ENCODE measurements at places on chromosomes 7 and 10. TPM values are rescaled to one million over a fixed set of nuclear protein-coding genes. Genes with fewer than 3 reads are reported as not detected.

DNA sequence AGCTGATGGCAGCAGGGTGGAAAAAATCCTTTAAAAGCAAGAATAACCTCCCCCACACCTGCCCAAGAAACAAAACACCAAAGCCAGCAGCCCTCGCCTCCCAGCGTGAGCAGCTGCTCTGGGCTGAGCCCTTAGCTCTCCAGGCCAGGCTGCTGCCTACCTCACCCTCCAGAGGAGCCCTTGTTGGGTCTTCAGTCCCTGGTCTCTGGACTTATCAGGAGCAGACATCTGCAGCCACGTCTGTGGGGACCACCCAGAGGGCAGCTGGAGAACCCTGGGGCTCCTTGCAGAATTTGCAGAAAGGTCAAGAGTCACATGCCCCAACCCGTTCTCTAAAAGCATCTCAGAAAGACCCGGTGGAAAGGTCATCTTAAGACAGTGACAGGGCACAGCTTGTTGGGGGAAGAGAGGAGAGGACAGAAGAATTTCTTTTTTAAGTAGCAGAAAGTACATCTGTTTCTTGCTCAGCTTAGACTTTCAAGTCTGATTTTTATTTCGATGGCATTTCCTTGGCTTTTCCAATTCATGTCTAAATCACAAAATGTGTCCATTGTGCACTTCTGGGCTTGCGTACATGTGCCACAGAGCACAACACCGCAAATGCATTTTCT lies 425.7 kb upstream of the NFE2L3 start:
- H3K36me3 ChIP-seq = no peaks in the 10 kb centered on the region
- H3K4me1 ChIP-seq = no peaks in the 10 kb centered on the region
- H3K27ac ChIP-seq = no peak overlapping the region
- H3K4me3 ChIP-seq = no peak overlapping the region
- peaks cover 63% of the 10 kb centered on the region for H3K27me3 ChIP-seq

The ICA1 gene
- 26.3 TPM for total RNA-seq

- peaks cover 20% of the 10 kb centered on the region for H3K4me1 ChIP-seq
- no peak for DNase-seq
- H3K4me3 ChIP-seq = no peak overlapping the region
- H3K27me3 ChIP-seq = no peaks in the 10 kb centered on the region
- no peaks in the 10 kb centered on the region for H3K36me3 ChIP-seq
Measured at GRCh38 chr7:124697746-124698145, 67.8 kb downstream of the GPR37 start.

The FERD3L gene
- not detected for total RNA-seq

GRCh38 chr10:130074639-130075038 lies 36.0 kb downstream of the C10orf143 start:
- no peak overlapping the region for H3K27ac ChIP-seq
- H3K27me3 ChIP-seq = no peaks in the 10 kb centered on the region
- H3K36me3 ChIP-seq = no peaks in the 10 kb centered on the region
- no peaks in the 10 kb centered on the region for H3K4me1 ChIP-seq

GRCh38 chr10:20466731-20467130 lies 430.4 kb downstream of the NEBL start:
- peak overlapping the region; percentile 67 for H3K27ac ChIP-seq
- H3K4me1 ChIP-seq = no peaks in the 10 kb centered on the region
- H3K27me3 ChIP-seq = no peaks in the 10 kb centered on the region
- peak; percentile 71 for DNase-seq

GRCh38 chr7:53740971-53741370 lies 705.5 kb downstream of the POM121L12 start:
- DNase-seq = no peak
- H3K36me3 ChIP-seq = no peaks in the 10 kb centered on the region
- no peaks in the 10 kb centered on the region for H3K4me1 ChIP-seq
- no peak overlapping the region for H3K4me3 ChIP-seq

- no peak overlapping the region for H3K4me3 ChIP-seq
- H3K27me3 ChIP-seq = no peaks in the 10 kb centered on the region
- peaks cover 7% of the 10 kb centered on the region for H3K4me1 ChIP-seq
- DNase-seq = peak; percentile 22
- peaks cover 10% of the 10 kb centered on the region for H3K36me3 ChIP-seq
- no peak overlapping the region for H3K27ac ChIP-seq
Measured at GRCh38 chr10:79274279-79275104, 72.8 kb upstream of the PPIF start.

GRCh38 chr10:66180021-66180420 lies 745.8 kb upstream of the LRRTM3 start:
- H3K27ac ChIP-seq = no peak overlapping the region
- no peak overlapping the region for H3K4me3 ChIP-seq
- no peaks in the 10 kb centered on the region for H3K27me3 ChIP-seq

DNA sequence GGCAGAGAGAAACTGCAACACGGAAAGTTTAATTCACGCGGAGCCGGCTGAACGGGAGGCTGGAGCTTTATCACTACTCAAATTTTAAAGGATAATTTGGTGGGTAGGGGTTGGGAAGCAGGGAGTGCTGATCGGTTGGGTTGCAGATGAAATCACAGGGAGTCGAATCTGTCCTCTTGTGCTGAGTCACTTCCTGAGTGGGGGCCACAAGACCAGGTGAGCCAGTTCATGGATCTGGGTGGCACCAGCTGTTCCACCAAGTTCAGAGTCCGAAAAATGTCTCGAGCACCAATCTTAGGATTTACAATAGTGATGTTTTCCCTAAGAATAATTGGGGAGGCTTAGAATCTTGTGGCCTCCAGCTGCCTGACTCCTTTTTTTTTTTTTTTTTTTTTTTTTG lies 3.6 kb upstream of the PRAP1 start:
- no peak for DNase-seq
- no peaks in the 10 kb centered on the region for H3K4me1 ChIP-seq
- H3K36me3 ChIP-seq = peaks cover 10% of the 10 kb centered on the region
- H3K27ac ChIP-seq = no peak overlapping the region
- no peak overlapping the region for H3K4me3 ChIP-seq

DNA sequence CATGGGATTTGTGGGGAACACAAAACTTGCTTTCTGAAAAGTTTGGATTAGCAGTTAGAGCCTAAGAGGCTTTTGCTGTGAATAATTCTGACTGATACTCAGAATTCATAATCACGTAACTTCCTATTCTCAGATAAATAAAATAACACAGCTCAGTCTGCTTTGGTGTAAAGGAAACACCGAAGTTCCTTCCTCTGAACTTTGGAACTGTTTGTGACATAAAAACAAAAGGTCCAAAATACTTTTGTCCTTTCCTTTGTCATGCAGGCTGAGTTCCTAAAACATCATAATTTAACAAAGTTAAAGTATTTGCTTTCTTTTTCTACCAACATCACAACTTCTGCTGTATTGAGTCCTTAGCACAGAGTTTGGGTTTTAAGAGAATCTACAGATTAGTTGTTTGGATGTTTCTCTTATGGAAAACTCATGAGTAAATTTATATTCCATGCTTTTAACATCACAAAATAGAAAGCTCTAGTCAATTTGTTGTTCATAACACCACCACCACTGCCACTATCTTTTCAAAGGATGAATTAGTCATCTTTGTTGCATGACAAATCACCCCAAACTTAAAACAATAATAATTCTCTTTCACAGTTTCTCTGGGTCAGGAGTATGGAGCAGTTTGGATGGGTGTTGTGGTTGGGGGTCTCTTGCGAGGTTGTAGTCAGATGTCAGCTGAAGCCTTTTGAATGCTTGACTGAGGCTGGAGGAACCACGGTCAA lies 123.4 kb downstream of the REEP3 start:
- no peak overlapping the region for H3K27ac ChIP-seq
- no peaks in the 10 kb centered on the region for H3K27me3 ChIP-seq
- H3K36me3 ChIP-seq = no peaks in the 10 kb centered on the region
- H3K4me3 ChIP-seq = no peak overlapping the region

The WDFY4 gene
- not detected for total RNA-seq

- DNase-seq = no peak
- no peak overlapping the region for H3K27ac ChIP-seq
- no peaks in the 10 kb centered on the region for H3K4me1 ChIP-seq
- no peaks in the 10 kb centered on the region for H3K36me3 ChIP-seq
- no peak overlapping the region for H3K4me3 ChIP-seq
Measured at GRCh38 chr7:6500691-6501090, 50.6 kb downstream of the GRID2IP start.

DNA sequence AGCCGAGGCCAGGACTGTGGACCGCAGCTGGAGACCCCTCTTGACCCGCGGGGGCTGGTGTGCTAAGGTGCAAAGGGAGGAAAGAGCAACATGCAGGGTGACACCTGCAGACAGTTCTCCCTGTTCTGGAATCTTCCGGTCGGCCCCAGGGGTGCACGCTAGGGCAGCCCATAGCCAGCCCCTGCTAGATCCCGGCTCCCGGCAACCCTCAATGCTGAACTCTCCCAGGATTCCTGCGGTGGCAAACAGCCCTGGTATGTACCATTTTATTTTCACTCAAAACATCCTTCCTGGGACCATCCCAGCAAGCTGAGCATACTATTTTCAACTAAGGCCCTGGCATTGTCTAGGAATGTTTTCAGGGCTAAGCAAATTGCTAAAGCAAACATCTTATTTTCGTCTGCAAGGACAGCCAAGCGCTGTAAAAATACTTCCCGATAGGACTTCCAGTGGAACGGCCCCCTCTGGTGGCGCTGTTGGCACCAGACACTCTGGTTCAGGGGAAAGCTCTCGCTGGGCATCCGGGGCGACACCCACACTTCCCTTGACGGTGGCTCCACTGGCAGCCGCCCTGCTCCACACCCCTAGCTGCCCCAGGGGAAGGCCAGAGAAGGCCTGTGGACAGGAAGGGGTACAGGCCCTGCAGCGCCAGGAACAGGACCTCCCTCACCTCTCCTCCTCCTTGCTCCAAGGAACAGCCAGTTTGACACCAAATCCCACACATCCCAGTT lies 99.4 kb downstream of the CTBP2 start:
- H3K27ac ChIP-seq = peak overlapping the region; percentile 73
- H3K27me3 ChIP-seq = no peaks in the 10 kb centered on the region
- peak; percentile 75 for DNase-seq
- H3K4me1 ChIP-seq = peaks cover 46% of the 10 kb centered on the region

The ARMC3 gene
- total RNA-seq = not detected

GRCh38 chr7:11689096-11689495 lies 142.9 kb downstream of the THSD7A start:
- DNase-seq = no peak
- no peaks in the 10 kb centered on the region for H3K27me3 ChIP-seq
- no peak overlapping the region for H3K4me3 ChIP-seq
- H3K27ac ChIP-seq = no peak overlapping the region
- H3K4me1 ChIP-seq = no peaks in the 10 kb centered on the region

The MRLN gene
- not detected for total RNA-seq

DNA sequence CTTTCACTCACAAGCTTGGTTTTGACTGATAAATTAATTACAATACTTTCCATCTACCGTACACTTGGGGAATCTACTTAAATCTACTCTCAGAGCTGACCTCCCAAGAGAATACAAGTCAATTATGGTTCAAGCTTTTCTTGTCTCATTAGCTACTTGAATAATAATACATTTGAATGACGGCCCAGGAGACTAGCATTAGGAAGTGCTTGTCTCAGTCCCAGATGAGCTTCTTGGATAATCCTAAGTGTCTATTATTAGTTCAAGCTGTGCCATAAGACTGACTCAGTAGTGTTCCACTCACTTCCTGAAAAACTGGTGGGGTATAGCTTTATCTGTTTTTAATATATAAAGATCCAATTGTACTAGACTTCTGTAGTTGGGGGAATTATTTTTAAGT lies 100.2 kb downstream of the GNAT3 start:
- H3K36me3 ChIP-seq = no peaks in the 10 kb centered on the region
- no peak overlapping the region for H3K4me3 ChIP-seq
- no peak for DNase-seq
- H3K27ac ChIP-seq = no peak overlapping the region
- H3K4me1 ChIP-seq = peaks cover 8% of the 10 kb centered on the region

DNA sequence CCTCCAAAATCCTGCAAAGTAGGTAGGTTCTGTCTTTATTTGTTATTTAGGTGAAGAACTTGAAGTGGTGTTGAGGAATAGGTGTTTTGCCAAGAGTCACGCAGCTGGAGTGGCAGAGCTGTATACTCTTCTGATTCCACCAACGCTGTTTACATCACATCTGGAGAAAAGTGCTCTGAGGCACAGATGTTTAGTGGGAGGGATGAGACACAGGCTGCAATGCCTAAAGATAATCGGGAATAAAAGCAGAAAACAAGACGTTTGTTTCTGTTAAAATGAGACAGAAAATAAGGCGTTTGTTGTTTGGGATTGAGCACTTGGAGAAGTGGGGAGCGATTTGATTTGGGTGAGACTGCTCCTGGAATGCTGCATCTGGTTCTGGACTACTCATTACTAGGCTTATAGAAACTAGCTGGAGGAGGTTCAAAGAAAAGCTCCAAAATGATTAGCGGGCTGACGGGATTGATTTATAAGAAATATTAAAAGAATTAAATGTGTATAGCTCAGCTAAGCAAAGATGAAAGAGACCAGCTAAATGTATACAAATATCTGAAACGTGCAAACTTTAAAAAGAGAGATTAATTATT lies 54.3 kb downstream of the TRUB1 start:
- H3K27me3 ChIP-seq = no peaks in the 10 kb centered on the region
- H3K36me3 ChIP-seq = peaks cover 19% of the 10 kb centered on the region
- no peak overlapping the region for H3K4me3 ChIP-seq

DNA sequence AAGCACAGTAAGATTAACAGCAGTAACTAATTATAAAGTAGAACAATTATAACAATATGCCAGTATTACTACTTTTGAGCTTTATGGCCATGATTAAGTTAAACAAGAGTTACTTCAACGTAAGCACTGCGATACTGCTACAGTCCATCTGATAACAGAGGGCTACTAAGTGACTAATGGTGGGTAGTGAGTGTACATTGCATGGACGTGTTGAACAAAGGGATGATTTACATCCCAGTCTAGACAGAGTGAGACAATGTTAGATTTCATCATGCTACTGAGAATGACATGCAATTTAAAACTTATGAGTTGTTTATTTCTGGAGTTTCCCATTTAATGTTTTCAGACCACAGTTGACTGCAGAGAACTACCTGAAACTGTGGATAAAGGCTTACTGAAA lies 45.6 kb downstream of the TPST1 start:
- no peak overlapping the region for H3K4me3 ChIP-seq
- no peaks in the 10 kb centered on the region for H3K27me3 ChIP-seq
- no peak overlapping the region for H3K27ac ChIP-seq
- H3K36me3 ChIP-seq = no peaks in the 10 kb centered on the region
- H3K4me1 ChIP-seq = peaks cover 19% of the 10 kb centered on the region
- peak; percentile 67 for DNase-seq

DNA sequence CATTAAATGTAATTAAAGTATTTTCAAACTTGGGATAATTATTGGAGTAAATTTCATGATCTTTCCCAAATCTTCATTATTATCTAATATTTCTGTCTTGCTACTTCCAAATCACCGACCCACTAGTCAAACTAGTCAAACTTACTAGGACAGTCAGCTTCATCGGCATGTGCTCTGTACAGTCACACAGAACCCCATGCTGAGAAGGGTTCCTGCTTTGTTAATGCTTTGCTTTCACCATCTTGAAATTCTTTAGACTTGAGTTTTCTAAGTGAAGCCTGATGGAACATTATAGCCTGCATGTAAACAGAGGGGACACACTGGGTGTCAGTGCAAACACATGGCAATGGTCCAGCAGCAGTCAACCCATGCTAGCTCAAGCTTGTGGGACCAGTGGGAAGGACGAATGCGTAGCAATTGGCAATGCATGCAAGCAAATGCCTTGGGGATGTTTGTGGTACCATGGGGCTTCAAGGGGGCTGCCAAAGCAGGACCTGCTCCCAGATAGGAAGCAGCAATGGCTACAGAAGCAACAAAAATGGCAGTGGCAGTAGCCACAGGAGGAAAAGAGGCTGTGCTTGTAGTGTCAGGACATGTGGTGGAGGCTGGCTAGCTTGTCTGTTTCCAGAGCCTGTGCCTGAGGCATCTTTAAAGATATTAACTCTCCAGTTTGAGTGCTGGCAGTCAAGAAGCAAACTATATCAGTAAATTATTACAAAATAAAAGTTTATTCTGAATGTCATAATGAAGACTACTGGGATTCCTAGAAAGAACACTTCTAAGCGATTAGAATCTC lies 441.1 kb upstream of the SEMA3D start:
- no peaks in the 10 kb centered on the region for H3K4me1 ChIP-seq
- peaks cover under 1% of the 10 kb centered on the region for H3K27me3 ChIP-seq
- H3K4me3 ChIP-seq = no peak overlapping the region
- no peak overlapping the region for H3K27ac ChIP-seq

All from MCF 10A (cell line).